ENCODE measurements at places on chromosomes 12 and 14. TPM values are rescaled to one million over a fixed set of nuclear protein-coding genes. Genes with fewer than 3 reads are reported as not detected.

DNA sequence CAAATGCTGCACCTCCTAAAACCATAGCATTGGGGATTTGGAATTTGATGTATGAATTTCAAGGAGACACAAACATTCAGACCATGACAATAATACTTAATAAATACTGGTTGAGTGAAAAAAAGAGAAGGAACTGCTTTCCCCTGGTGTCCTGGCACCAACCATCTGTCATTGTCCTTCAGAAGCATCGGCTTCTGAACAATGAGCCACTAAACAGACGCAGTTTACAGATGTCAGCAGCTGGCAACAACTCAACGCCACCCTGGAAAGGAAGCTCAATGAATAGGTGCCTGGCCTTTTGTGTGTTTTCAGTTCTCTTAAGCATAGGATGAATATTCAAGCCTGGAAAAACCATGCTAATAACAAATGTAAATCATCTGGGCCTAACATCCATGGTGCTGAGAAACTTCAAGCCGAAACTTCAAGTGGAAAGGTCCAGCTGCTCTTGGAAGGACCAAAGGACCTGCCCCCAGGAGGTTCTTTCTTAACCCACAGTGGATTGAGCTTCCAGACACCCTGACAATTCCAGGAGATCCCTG lies 101.3 kb downstream of the WIF1 start:
- H3K27ac ChIP-seq: no peak overlapping the region
- no peak for DNase-seq
- no peak overlapping the region for H3K4me3 ChIP-seq
- no peaks in the 10 kb centered on the region for H3K27me3 ChIP-seq
- no peaks in the 10 kb centered on the region for H3K36me3 ChIP-seq
- no peaks in the 10 kb centered on the region for H3K4me1 ChIP-seq

- H3K27ac ChIP-seq: no peak overlapping the region
- peaks cover 10% of the 10 kb centered on the region for H3K27me3 ChIP-seq
- DNase-seq: no peak
- peaks cover 10% of the 10 kb centered on the region for H3K4me1 ChIP-seq
Observed at GRCh38 chr12:54159589-54159988, 29.2 kb downstream of the SMUG1 start.

- no peaks in the 10 kb centered on the region for H3K4me1 ChIP-seq
- no peak overlapping the region for H3K27ac ChIP-seq
- H3K4me3 ChIP-seq: no peak overlapping the region
Observed at GRCh38 chr14:100618763-100619320, 31.6 kb upstream of the BEGAIN start.

GRCh38 chr12:129662234-129662633 lies 241.6 kb downstream of the TMEM132D start:
- H3K4me1 ChIP-seq: peaks cover 15% of the 10 kb centered on the region
- no peak overlapping the region for H3K4me3 ChIP-seq
- DNase-seq: no peak
- H3K36me3 ChIP-seq: no peaks in the 10 kb centered on the region
- no peaks in the 10 kb centered on the region for H3K27me3 ChIP-seq

- no peak overlapping the region for H3K4me3 ChIP-seq
- no peak overlapping the region for H3K27ac ChIP-seq
- no peak for DNase-seq
- H3K36me3 ChIP-seq: no peaks in the 10 kb centered on the region
- H3K27me3 ChIP-seq: no peaks in the 10 kb centered on the region
- H3K4me1 ChIP-seq: no peaks in the 10 kb centered on the region
Observed at GRCh38 chr12:123997033-123997822, 24.2 kb downstream of the ZNF664 start.

KRT3 gene
- not detected for total RNA-seq

GRCh38 chr14:78399316-78399889 lies 229.2 kb downstream of the NRXN3 start:
- H3K27ac ChIP-seq: no peak overlapping the region
- no peaks in the 10 kb centered on the region for H3K27me3 ChIP-seq
- DNase-seq: no peak
- H3K4me1 ChIP-seq: peaks cover 12% of the 10 kb centered on the region
- H3K4me3 ChIP-seq: no peak overlapping the region

GRCh38 chr12:6961695-6962284 lies 8.7 kb downstream of the PHB2 start:
- peak overlapping the region; percentile 68 for H3K4me3 ChIP-seq
- peaks cover 29% of the 10 kb centered on the region for H3K4me1 ChIP-seq
- H3K27me3 ChIP-seq: no peaks in the 10 kb centered on the region

DNA sequence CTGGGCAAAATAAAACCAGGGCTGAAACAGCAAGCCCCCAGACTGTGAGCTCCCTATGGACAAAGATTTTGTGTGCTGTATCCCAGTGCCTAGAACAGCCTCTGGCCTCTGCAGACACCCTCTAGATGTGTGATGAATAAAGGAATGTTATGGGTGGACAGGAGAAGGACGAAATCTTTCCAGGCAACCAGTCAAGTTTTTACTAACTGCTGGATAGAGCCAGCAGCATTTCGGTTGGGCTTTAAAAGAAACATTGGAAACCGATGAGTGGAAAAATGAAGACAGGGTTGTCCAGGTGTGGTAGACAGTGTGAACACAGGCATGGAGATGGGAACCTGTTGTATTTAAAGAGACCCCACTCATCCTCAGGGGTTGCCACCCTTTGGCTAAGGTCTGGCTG lies 4.0 kb downstream of the CHGA start:
- H3K27me3 ChIP-seq: no peaks in the 10 kb centered on the region
- no peak overlapping the region for H3K4me3 ChIP-seq
- no peaks in the 10 kb centered on the region for H3K36me3 ChIP-seq
- H3K27ac ChIP-seq: no peak overlapping the region
- H3K4me1 ChIP-seq: peaks cover 15% of the 10 kb centered on the region

DCAF4 gene
- total RNA-seq: 21.1 TPM

DNA sequence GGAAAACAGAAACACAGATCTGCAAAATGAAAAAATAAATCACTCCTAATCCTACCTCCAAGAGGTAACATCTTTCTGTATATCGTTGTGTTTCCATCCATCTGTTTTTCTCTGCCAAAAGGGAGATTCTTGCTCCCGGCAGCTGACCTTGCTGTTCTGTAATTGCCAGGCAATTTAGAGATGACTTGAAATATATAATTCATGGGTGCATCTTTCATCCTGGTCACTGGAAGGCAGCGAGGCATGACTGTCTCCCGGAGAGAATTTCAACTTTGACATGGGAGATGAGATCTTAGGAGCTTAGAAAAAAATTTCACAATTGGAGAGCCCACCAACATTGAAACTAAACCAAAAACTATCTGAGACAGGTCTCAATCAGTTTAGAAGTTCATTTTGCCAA lies 53.0 kb downstream of the WSCD2 start:
- no peaks in the 10 kb centered on the region for H3K36me3 ChIP-seq
- H3K27ac ChIP-seq: no peak overlapping the region
- no peaks in the 10 kb centered on the region for H3K4me1 ChIP-seq
- H3K4me3 ChIP-seq: no peak overlapping the region

DNA sequence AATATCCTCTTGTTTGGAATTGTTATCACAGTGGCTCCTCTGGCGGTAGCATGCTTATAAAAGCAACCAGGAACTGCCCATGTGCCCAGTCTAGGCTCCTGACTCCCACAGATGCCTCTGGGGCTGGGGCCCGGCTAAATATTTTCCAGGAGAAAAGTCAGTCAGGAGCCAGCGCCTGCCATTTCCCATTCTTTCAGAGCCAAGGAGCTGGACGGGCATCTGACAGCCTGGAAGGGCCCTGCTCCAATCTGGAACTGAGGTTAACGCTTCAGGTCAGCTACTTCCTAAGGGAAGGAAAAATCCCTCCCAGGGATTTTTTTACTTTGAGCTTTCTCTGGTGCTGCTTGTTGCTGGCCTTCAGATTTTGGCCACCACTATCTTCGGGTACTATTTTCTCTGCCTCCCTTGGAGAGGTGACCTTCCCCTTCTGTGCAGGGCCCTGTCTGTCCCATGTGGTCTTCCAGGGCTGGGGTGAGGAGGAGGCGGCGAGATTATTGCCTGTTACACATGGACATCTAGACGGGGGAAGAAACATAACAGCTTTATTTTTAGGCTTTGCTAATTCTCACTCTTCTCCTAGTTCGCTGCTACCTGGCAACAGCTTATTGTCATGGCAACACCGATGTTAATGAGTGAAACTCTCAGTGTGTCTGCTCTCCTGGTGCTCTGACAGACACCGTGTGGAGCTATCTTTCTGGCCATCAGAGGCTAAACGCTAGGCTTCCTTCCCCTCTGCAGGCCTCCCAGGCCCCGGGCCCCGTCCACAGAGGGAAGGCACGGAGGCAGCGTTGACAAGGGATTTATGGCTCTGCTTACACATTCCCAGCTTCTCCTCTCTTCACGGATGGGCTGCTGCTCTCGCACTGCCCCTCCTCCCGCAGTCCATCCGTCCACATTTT lies 160.4 kb downstream of the CACNA1C start:
- H3K27me3 ChIP-seq: no peaks in the 10 kb centered on the region
- H3K4me3 ChIP-seq: no peak overlapping the region
- DNase-seq: no peak
- no peaks in the 10 kb centered on the region for H3K4me1 ChIP-seq
- H3K27ac ChIP-seq: no peak overlapping the region

SLCO1C1 gene
- total RNA-seq: 0.55 TPM

DNA sequence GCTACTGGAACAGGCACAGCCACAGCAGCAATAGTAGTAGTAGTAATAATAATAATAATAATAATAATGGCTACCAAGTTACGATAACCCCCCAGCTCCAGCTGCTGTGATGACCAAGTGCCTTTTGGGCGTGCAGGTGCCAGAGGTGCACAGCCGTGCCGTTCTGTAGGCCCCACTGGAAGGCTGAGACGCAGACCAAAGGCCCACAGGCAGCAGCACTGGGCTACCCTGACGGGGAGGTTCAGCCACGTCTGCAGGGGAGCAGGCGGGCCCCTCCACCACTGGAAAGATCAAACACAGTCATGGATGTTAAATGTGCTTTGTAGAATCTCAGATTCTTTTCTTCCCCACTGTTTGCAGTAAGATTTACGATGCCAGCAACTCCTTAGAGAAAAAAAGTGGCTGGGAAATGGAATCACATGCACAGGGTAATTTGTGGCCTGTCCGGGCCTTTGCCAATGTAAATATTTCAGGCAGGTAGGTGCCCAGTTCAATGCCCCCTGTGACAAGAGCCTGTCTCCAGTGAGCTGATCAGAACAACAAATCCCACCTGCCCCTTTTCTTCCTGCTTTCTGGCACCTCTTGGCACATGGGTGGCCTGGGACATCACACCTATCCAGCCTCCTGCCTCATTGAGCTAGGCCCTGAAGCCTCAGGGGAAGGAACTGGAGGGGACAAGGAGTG lies 32.6 kb downstream of the CCDC85C start:
- no peak overlapping the region for H3K4me3 ChIP-seq
- peaks cover 55% of the 10 kb centered on the region for H3K4me1 ChIP-seq
- no peaks in the 10 kb centered on the region for H3K27me3 ChIP-seq
- H3K36me3 ChIP-seq: no peaks in the 10 kb centered on the region
- DNase-seq: no peak

DNA sequence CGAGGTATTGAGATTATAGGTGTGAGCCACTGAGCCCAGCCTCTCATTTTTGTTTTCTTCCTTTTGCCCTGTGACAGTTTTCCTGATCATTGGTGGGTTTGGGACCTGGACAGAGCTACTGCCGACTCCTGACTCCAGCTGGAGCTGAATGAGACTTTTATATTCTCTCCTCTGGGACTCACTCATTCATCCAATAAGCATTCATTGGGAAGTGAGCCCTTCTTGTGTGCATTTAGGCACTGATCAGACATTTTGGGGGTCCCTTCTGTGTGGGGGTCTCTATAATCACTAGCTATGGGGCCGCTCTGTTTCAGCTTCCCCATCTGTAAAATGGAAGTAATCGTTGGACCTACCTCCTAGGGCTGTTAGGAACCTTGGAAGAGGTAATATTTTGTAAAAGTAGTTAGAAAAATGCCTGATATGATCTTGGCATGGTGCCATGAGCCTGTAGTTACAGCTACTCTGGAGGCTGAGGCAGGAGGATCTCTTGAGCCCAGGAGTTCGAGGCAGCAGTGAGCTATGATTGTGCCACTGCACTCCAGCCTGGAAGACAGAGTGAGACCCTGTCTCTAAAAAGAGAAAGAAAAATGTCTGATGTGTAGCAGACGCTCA lies 7.2 kb downstream of the SH2B3 start:
- peaks cover 40% of the 10 kb centered on the region for H3K4me1 ChIP-seq
- no peak for DNase-seq
- no peaks in the 10 kb centered on the region for H3K27me3 ChIP-seq

REC8 gene
- 25.8 TPM for total RNA-seq

FBLN5 gene
- total RNA-seq: 3.5 TPM

DNA sequence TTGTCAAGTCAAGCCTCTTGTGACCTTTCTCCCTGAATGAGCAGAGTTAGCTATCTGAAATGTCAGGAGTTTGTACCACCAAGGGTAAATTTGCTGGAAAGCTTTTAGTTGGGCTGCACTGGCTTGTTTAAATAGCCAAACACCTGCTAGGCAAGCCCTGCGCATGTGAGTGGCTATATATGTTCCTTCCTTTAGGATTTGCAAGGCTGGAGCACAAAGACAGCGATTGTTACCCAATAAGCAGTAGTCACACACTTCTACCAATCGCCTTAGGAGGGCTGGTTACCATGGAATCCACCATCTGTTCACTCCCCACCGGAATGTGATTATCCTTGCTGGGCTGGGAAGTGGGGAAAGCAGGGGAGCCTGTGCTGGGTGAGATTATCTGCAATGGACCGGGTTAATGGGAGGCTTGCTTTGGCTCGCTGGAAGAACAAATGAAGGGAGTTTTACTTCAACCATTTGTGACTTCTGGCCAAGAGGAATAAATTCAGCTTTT lies 102.5 kb downstream of the FGD4 start:
- peak overlapping the region; percentile 24 for H3K4me3 ChIP-seq
- peaks cover 23% of the 10 kb centered on the region for H3K4me1 ChIP-seq
- H3K27ac ChIP-seq: peak overlapping the region; percentile 11
- no peaks in the 10 kb centered on the region for H3K36me3 ChIP-seq
- no peaks in the 10 kb centered on the region for H3K27me3 ChIP-seq

DNA sequence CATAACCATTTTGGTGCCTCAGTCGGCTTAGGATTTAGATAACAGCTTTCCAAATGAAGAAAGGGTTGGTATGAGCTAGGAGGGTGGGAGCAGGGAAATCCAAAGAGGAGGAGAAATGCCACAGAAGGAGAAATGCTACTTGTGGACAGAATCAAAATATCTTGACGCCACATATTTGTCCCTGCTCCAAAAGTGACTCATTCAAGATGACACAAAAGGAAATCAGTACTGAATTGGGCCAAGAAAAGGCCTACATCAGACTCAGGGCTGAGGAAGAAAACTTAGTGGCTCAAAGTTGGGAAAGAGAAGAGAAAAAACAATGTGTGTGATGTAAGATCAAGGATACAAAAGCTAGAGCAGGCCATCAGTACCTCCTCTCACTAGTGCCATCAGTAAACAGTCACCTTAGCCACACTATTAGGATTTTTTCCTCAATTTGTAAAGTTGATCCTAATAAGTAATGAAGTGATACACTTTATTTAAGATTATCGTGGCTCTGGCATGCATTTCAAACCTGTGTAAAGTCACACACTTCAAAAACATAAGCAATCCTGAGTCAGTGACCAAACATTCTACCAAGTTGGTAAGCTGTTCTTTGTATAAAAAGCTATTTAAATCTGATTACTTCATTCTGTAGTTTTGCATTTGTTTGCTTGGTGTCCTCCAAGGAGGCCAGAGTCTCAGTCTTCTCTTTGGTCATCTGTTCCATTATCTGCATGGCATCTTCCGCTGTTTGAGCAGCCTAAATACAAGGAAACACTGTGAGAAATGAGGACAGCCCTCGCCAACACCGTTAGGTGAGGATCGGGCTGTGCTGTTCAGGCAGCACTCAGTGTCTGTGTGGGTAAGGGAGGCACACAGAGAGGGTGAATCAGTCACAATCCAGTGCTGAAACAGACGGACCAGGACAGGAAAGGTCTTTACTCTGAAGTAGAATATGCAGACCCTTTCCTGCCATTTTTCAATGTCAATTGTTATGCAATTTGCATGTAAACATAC lies 52.6 kb upstream of the VPS33A start:
- H3K4me1 ChIP-seq: no peaks in the 10 kb centered on the region
- no peaks in the 10 kb centered on the region for H3K36me3 ChIP-seq
- DNase-seq: no peak
- H3K27me3 ChIP-seq: no peaks in the 10 kb centered on the region

DDX23 gene
- 98.1 TPM for total RNA-seq
